Tibial nerve (tissue), 4 donors: ENCODE measurements at places on chromosomes 1 and 21.

- no peaks in the 10 kb centered on the region for H3K27me3 ChIP-seq
- H3K4me3 ChIP-seq = no peak overlapping the region
- no peaks in the 10 kb centered on the region for H3K4me1 ChIP-seq
- no peak overlapping the region for H3K27ac ChIP-seq
- no peak for DNase-seq
These were observed 68.4 kb upstream of the ADGRL4 start for GRCh38 chr1:79074975-79075374.

DNA sequence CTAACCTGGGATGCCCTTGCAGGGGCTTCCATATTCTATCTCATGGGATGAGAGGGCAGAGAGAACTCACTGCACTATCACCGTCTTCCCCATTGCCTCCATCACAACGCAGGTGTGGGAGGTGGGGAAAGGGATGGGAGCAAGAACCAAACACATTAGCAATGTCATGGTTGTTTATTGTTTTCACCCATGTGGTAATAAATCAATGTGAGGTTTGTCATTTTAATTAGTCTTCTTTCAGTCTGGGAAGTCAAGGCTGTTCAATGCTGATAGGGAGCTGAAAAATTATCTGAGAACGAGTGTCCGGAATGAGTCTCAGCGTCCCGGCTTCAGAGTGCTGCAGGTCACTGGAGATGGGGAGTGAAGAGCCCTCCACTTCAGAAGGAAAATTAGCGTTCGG is 268.5 kb downstream of the DUSP10 start:
- no peak overlapping the region for H3K4me3 ChIP-seq
- H3K36me3 ChIP-seq = no peaks in the 10 kb centered on the region
- H3K4me1 ChIP-seq = no peaks in the 10 kb centered on the region
- DNase-seq = no peak

DNA sequence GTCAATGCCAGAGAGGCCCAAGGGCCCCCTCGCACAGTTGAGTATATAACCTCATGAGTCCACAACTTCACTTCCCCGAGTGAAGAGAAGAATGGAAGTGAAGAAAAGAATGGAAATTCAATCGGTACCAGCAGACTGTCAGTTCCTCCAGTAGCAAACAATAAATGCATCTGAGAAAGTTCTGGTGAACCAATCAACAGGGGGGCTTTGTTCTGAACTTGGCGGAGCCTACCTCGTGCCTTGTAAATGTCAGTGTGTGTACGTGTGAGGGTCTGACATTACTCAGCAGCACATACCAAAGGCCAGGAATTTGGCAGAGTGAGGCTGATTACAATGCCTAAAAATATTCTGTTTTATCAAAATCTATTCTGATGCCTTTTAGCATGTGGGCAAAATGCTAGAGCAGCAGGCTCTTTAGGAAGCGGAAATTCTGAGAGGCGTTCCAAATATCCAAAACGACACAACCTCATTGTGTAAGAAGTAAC is 238.5 kb downstream of the LTN1 start:
- H3K27me3 ChIP-seq = no peaks in the 10 kb centered on the region
- DNase-seq = no peak
- H3K36me3 ChIP-seq = no peaks in the 10 kb centered on the region
- peaks cover 4% of the 10 kb centered on the region for H3K4me1 ChIP-seq
- H3K4me3 ChIP-seq = no peak overlapping the region

- DNase-seq = no peak
- no peak overlapping the region for H3K27ac ChIP-seq
- peaks cover 3% of the 10 kb centered on the region for H3K27me3 ChIP-seq
These were observed 60.8 kb upstream of the RNF11 start for GRCh38 chr1:51175278-51175677.

GRCh38 chr1:22916471-22916820 is 56.2 kb downstream of the LACTBL1 start:
- DNase-seq = no peak
- no peak overlapping the region for H3K4me3 ChIP-seq
- no peaks in the 10 kb centered on the region for H3K4me1 ChIP-seq
- peaks cover 19% of the 10 kb centered on the region for H3K36me3 ChIP-seq

- no peak for DNase-seq
- no peaks in the 10 kb centered on the region for H3K27me3 ChIP-seq
These were observed 6.4 kb downstream of the ADARB1 start for GRCh38 chr21:45080639-45081414.
